LoVo (cell line): ENCODE measurements at places on chromosomes 2 and 18.

DNA sequence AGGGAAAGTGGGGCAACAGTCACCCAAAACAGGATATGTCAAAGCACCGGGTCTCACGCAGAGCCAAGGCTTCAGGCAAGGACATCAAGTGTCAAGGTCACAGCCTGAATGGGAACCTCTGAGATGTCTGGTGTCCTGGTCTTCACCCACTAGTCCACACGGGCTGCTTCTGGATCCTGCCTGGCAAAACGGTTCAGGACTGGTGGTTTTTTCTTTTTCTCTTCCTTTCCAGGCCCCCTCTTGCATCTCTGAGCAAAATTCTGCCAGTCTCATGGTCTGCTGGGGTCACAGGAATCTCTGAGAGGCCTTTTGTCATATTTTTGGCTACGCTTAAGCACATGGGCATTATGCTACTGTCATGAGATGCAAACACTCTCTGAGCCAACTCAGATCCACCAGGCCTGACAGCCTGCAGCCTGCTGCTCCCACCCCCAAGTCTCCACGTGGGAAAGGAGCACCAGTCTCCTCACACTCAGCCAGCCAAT, 518.2 kb upstream of the ZEB2 start:
- no peak for DNase-seq

GRCh38 chr2:128642821-128643220, 324.2 kb upstream of the HS6ST1 start:
- DNase-seq: no peak

DNA sequence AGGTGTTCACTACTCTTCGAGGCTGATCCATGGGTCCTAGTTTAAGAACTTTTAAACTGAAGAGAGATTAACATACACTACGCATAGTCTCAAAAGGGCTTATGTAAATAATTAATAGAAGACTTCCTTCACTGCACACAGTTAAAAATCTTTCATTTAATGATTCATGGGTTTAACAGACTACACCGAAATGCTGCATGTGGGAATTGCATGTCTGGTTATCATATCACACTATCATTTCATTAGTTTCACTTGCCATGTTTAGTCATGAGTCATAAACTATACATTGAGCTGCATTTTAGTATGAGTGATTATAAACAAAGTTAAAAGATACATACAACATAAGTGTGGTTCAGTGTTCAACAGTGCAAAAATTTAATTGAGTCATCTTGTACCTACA, 31.2 kb downstream of the GLS start:
- DNase-seq: no peak

DNA sequence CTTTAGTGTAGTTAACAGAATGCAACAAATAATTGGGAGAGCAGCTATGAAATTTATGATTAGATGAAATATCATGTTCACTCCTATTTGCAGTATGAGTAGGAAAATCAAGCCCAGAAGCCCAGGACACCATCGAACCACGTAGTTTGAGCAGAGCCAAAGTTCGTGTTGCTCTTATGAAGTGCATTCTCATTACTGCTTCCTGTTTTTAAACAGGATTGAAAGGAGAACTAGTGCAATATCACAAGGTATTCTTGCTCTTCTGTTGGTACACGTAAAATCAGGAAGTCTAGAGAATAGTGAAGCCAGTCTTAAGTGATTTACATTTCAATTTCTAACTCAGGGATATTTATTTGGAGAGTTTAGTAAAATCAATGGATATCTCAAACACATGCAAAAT, 21.1 kb downstream of the ARHGAP15 start:
- DNase-seq: no peak

GRCh38 chr2:121698318-121698930, 38.3 kb downstream of the NIFK start:
- no peak for DNase-seq

- no peak for DNase-seq
These were observed 7.4 kb downstream of the EPAS1 start for GRCh38 chr2:46304635-46305034.

GRCh38 chr2:215382011-215382410, 53.9 kb downstream of the FN1 start:
- DNase-seq: no peak

GRCh38 chr2:240620149-240620731, 5.0 kb upstream of the GPR35 start:
- DNase-seq: no peak

- no peak for DNase-seq
These were observed 18.7 kb downstream of the IL36B start for GRCh38 chr2:113034016-113034415.

DNA sequence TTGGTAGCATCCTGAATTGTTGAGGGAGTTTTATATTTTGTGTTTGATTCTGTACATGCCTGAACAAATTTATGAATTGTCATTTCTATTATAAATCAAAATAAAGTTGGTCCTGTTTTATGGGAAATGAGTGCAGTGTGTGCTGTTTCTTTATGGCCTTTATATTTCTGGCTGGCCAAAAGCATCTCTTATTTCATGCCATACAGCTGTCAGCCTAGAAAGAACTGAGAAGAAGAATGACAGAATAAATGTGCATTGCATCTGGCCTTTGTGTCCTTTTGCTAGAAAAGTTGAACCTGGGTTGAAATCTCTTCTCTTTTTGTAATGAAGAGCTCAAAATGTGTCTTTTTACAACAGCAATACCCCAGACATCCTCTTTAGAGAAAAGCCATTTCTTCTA, 474.7 kb upstream of the LRATD1 start:
- no peak for DNase-seq

DNA sequence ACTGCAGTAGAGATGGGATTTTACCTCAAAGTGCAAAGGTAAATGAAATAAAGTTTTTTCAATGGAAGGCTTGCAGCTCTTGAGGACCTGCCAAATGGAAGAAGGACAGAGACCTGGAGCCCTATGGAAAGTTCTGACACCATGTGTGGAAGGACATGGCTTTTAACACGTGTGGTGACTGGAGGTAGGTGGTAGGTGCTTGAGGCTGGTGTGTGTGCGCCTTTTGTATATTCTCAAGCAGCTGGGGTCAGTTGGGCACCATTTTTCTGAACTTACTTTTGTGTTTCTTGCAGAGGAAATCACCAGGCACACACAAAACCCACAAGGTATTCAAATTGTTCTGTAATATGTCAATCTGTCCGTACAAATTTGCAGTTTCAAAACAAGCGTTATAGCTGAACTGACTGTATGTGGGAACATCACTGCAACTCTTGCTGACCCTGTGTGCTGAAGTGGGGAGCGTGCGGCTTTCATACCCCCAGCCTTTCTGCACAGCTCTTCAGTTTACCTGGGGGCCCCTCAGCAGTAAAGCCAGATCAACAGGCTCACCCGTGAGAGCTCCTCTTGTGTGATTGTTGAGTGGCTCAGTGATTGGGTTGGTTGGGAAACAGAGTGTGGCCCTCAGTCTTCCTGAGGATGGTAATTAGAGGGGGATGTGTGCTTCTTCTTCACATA, 363 bp downstream of the GREB1 start:
- no peak for DNase-seq

- no peak for DNase-seq
These were observed 158.8 kb upstream of the CYRIA start for GRCh38 chr2:16824472-16824871.

- no peak for DNase-seq
These were observed 135.6 kb downstream of the SMAD2 start for GRCh38 chr18:47794725-47795433.

- DNase-seq: no peak
These were observed 100.6 kb downstream of the CDK15 start for GRCh38 chr2:201906777-201907562.

GRCh38 chr2:71003966-71004755, 9.5 kb upstream of the TEX261 start:
- DNase-seq: no peak
